ENCODE measurements at places on chromosomes 1 and 21. TPM values are rescaled to one million over a fixed set of nuclear protein-coding genes. Genes with fewer than 3 reads are reported as not detected.

Gene S100A1
- polyA plus RNA-seq, result 2.7 TPM

DNA sequence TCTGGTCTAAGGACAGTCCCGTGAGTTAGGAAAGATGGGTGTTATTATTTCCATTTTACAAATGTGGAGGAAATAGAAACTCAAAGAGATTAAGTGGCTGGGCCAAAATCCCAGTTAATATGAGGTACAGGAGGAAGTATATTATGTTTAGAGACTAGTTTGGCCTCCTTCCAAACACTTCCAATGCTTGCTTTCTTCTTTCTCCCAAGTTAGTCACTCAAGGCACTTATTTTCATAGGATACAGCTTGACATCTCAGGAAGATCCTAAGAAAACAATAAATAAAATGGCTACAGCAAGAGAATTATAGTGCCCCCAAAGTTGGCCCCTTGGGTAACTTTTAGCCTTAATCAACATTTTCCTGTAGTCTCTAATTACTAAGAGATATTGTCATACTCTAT is 47.5 kb upstream of the IPO9 start:
- H3K27ac ChIP-seq, result no peak overlapping the region
- no peak overlapping the region for H3K4me3 ChIP-seq
- peaks cover 3% of the 10 kb centered on the region for H3K36me3 ChIP-seq
- DNase-seq, result no peak

Gene HAO2
- polyA plus RNA-seq, result not detected

- no peak for DNase-seq
- no peak overlapping the region for H3K27ac ChIP-seq
- H3K36me3 ChIP-seq, result no peaks in the 10 kb centered on the region
- H3K4me1 ChIP-seq, result no peaks in the 10 kb centered on the region
These were observed 22.0 kb downstream of the MAN1A2 start for GRCh38 chr1:117389284-117389683.

Gene SLC6A17
- polyA plus RNA-seq, result 0.49 TPM

DNA sequence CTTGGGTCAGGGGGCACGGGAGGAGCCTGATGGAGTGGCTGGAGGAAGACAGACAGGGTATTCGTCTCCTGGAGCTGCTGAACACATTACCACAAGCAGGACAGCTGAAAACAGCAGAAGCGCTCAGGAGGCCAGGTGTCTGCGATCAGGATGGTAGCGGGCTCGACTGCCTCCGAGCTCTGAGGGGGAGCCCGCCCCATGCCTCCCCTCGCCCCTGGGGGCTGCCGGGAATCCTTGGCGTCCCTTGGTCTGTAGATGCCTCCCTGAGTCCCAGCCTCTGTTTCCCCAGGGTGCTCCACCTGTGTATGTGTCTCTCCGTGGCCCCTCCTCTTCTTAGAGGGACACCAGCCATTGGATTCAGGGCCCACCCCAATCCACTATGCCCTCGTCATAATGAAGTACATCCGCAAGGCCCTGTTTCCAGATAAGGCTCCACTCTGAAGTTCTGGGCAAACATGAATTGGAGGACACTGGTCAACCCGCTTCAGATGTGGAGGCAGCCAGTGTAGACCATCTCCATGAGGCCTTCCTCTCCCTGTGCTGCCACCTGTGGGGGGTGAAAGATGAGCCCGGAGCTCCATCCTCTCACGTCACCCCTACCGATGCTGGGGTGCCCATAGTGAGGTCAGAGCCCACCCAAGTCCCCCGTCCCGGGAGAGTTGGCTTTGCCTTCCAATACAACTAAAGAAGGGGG is 67.8 kb downstream of the SPSB1 start:
- no peaks in the 10 kb centered on the region for H3K27me3 ChIP-seq
- no peak overlapping the region for H3K27ac ChIP-seq
- no peak overlapping the region for H3K4me3 ChIP-seq
- peaks cover 12% of the 10 kb centered on the region for H3K4me1 ChIP-seq
